Stimulated activated CD4-positive, alpha-beta T cell treated with anti-CD3 and anti-CD28 coated beads, TNF-alpha, amount 100 ng/mL, for 1 hour (primary cell): ENCODE measurements at places on chromosomes 3 and 15.

GRCh38 chr3:13462822-13463221 lies 17.3 kb upstream of the HDAC11 start:
- no peak for DNase-seq

DNA sequence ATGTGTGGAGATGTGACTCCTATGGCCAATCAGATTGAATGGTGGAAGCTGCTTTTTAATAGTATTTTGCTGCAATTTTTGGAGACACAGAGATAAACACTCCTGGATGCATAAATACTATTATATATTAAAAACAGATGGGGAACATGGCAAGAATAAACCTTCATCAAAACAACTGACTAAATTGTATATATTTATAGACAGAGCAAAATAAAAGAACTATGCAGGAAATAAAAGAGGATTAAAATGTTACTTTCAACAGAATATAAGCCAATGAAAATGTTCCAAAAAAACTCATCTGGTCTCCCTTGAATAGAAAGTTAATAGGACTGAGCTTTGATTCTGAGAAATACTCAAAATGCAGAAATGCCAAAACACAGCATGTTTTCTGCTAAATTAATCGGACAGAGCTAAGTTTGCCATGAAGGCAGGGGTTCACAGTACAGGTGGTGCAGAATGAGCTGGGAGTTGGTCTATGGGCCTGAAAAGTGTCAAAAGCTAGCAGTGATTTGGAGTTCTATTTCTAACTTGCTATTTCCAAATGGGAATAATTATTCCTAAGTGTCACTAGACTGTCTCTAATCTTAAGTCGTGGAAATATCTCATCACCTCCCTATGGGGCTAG lies 227.2 kb downstream of the CNTN3 start:
- DNase-seq, result no peak

- DNase-seq, result no peak
Observed at GRCh38 chr15:95259965-95260364, 1028.6 kb downstream of the MCTP2 start.

DNA sequence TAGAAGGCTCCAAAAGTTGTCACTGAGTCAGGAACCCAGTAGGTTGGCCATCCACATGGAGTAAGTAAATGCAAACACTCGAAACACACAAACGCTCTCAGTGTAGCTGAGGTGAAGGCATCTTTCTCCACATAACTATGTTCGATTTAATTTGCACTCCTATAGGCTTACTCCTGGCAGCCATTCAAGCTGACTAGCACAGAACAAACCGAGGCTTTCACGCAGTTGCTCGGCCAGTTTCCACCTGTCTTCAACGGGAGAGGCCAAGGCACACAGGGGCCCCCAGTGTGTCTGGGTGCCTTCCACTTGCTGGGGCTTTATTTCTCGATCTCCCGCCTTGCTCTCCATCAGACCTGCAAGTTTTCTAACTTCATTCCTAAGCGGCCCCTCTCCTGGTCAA lies 18.9 kb downstream of the RGMA start:
- DNase-seq, result no peak

DNA sequence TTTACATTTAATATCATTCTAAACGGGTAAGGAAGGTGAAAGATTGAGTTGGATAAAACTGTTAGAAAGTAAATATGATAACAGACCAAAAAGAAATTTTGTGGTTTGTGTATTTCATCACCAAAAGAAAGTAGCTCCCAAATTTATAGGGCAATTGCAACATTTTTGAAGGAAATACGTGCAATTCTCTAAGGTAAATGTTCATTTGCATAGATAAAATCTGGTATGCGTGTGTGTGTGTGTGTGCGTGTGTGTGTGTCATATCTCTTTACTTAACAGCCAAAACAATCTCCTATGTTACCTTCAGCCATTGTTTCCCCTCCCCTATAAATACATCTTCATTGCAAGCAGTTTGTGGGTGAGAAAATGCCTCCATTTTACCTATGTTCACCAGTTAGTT lies 208.4 kb downstream of the TNIK start:
- no peak for DNase-seq

- no peak for DNase-seq
Observed at GRCh38 chr3:129766135-129766534, 127.4 kb downstream of the TMCC1 start.

DNA sequence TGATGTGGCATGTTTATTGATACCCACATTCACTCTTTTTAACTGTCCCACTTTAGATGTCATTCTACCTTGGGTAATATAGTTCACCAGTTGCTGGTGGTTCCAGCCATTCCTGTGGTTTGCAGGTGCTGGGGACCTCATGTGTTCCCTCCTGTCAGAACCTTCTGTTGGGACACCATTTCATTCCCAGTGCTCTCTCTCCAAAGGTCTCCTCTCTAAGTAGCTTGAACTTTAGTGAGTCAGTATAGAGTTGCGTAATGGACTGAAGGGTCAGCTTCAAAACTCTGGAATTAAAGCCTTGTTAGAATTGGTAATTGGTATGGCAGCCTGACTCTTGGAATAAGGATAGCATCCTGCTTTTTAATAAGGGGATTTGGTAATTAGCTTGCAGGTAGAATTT lies 108.5 kb downstream of the PLCL2 start:
- DNase-seq, result no peak

- no peak for DNase-seq
Observed at GRCh38 chr3:46509661-46510187, 11.9 kb downstream of the RTP3 start.

GRCh38 chr3:25027650-25028049 lies 400.4 kb upstream of the RARB start:
- DNase-seq, result no peak

- DNase-seq, result no peak
Observed at GRCh38 chr3:14204515-14205284, 26.1 kb downstream of the LSM3 start.

GRCh38 chr15:51876169-51876568 lies 46.7 kb downstream of the TMOD3 start:
- DNase-seq, result no peak

DNA sequence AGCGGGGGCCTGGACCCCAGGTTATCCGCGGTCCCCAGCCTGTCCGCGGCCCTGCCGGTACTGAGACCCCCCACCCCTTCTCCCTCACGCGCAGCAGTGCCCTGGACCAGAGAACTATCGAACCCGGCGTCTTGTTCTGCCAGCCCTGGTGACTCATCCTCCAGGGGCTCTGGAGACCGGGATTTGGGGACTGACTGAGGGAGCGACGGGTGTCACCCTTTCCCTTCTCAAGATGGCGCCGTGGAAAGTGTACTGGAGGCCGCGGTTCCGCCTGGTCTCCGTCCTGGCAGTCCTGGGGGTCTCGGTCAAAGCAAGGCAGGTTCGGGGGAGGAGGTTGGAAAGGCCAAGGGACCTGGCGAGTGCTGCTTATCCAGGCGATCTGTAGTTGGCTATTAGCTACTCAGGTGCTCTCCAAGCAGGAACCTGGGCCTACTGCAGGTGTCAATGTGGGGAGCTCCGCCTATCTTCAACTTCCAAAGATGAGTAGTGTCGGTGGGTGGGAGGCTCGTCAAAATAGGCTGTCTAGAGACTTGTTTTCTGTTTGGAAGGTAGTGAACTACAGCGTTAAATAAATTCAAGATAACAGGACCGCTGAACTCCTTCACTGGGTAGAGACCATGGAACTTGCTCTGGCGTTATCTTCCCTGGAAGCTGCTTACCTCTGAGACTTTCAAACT lies 790 bp downstream of the RAB5A start:
- DNase-seq, result no peak

DNA sequence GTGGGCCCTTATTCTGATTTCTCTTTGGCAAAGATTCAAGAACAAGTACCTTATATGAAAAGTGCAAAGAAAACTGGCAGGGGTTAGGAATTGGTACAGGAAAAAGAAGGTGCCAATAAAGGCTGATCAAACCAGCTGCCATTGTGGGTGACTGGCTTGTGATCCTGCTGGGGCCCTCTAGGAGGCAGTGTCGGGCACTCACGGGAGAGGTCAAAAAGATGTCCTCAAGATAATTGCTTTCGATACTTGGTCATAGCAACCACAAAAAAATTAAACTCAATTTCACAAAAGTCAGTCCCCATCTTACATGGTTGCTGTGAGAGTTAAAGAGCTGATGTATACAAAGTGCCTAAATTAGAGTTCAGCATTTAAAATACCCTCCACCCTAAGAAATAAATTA lies 31.0 kb upstream of the CAV3 start:
- no peak for DNase-seq

GRCh38 chr15:60520013-60520824 lies 41.3 kb upstream of the ICE2 start:
- DNase-seq, result no peak

GRCh38 chr3:189927975-189928895 lies 192.5 kb downstream of the P3H2 start:
- no peak for DNase-seq

GRCh38 chr3:180295811-180296210 lies 259.1 kb upstream of the PEX5L start:
- no peak for DNase-seq

GRCh38 chr15:28273468-28273867 lies 48.5 kb downstream of the HERC2 start:
- DNase-seq, result no peak

- DNase-seq, result no peak
Observed at GRCh38 chr3:177357352-177358090, 160.2 kb upstream of the TBL1XR1 start.

GRCh38 chr3:98728672-98729071 lies 34.5 kb upstream of the ST3GAL6 start:
- no peak for DNase-seq
